Small intestine (tissue), 16 donors: ENCODE measurements at places on chromosomes 6 and 20. TPM values are rescaled to one million over a fixed set of nuclear protein-coding genes. Genes with fewer than 3 reads are reported as not detected.

GRCh38 chr20:4195499-4195898 lies 180.1 kb upstream of the RNF24 start:
- H3K4me3 ChIP-seq = no peak overlapping the region
- peak; percentile 34 for DNase-seq
- H3K36me3 ChIP-seq = no peaks in the 10 kb centered on the region
- H3K27ac ChIP-seq = no peak overlapping the region
- H3K4me1 ChIP-seq = no peaks in the 10 kb centered on the region

DNA sequence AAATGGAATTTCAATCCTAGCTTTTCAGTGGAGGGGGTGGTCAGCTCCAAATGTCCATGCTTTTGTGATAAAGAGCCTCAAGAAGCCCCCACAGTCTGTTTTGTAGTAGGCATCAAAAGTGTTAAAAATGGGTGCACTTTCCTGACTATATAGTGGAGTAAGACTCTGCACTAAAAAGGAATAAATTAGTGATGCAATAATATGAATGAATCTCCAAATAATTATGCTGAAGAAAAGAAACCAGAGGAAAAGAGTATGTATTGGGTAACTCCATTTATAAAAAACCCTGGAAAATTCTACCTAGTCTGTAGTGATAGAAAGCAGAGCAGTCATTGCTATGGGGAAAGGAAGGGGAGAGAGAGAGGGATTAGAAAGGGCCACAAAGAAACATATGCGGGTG lies 310.4 kb upstream of the SUPT3H start:
- H3K27ac ChIP-seq = no peak overlapping the region
- H3K4me1 ChIP-seq = no peaks in the 10 kb centered on the region
- no peaks in the 10 kb centered on the region for H3K36me3 ChIP-seq
- no peaks in the 10 kb centered on the region for H3K27me3 ChIP-seq

DNA sequence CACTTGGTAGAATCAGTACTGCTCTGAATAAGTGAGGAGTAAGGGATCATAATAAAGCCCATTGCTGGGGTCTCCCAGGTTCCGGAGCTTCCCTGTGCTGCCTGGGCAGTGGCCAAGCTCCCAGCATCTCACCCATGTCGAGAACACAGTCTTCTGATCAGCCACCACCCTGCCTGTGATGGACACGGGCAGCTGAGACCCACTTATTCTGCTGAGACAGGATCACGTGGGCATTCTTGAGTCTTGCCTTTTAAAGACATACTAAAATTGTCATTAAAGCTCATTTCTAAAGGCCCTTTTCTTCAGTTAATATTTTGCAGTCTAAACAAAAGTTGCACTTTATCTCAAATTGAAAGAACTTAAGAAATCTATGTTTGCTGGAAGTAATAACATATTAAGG lies 42.7 kb upstream of the SLC22A2 start:
- DNase-seq = no peak
- H3K4me3 ChIP-seq = no peak overlapping the region
- peaks cover 16% of the 10 kb centered on the region for H3K4me1 ChIP-seq
- H3K27me3 ChIP-seq = no peaks in the 10 kb centered on the region
- no peak overlapping the region for H3K27ac ChIP-seq

GRCh38 chr6:37017606-37018197 lies 12.2 kb downstream of the FGD2 start:
- peaks cover 6% of the 10 kb centered on the region for H3K36me3 ChIP-seq
- peaks cover 2% of the 10 kb centered on the region for H3K27me3 ChIP-seq
- DNase-seq = no peak
- H3K4me1 ChIP-seq = no peaks in the 10 kb centered on the region
- H3K27ac ChIP-seq = no peak overlapping the region

GRCh38 chr6:161137839-161138542 lies 135.9 kb downstream of the AGPAT4 start:
- no peak overlapping the region for H3K27ac ChIP-seq
- H3K4me3 ChIP-seq = no peak overlapping the region
- no peaks in the 10 kb centered on the region for H3K4me1 ChIP-seq
- peaks cover 34% of the 10 kb centered on the region for H3K36me3 ChIP-seq
- no peak for DNase-seq
- H3K27me3 ChIP-seq = no peaks in the 10 kb centered on the region

DNA sequence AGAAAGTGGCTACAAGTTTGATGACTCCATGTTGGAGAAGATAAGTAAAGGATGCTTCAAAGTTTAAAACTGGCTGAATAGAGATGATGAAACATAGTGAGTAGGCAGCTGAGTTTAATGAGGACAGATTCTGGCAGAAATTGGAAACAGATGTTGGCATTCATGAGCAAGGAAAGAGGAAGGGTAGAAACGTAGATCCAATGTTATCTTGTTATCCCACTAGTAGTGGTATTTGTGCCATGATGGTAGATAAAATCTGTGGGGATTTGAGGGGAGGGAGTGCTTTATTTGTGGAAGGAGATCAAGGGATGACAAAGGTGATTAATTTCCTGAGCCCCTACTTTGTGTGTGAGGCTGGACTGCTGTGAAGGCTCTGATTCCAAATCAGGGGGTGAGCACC lies 69.5 kb downstream of the MRAP2 start:
- no peak overlapping the region for H3K27ac ChIP-seq
- DNase-seq = no peak
- no peaks in the 10 kb centered on the region for H3K36me3 ChIP-seq
- H3K4me3 ChIP-seq = no peak overlapping the region
- H3K4me1 ChIP-seq = no peaks in the 10 kb centered on the region

- no peak overlapping the region for H3K4me3 ChIP-seq
- H3K27me3 ChIP-seq = no peaks in the 10 kb centered on the region
- DNase-seq = no peak
- H3K27ac ChIP-seq = no peak overlapping the region
- H3K4me1 ChIP-seq = no peaks in the 10 kb centered on the region
These were observed 101.5 kb downstream of the LAMP5 start for GRCh38 chr20:9615766-9616454.

DNA sequence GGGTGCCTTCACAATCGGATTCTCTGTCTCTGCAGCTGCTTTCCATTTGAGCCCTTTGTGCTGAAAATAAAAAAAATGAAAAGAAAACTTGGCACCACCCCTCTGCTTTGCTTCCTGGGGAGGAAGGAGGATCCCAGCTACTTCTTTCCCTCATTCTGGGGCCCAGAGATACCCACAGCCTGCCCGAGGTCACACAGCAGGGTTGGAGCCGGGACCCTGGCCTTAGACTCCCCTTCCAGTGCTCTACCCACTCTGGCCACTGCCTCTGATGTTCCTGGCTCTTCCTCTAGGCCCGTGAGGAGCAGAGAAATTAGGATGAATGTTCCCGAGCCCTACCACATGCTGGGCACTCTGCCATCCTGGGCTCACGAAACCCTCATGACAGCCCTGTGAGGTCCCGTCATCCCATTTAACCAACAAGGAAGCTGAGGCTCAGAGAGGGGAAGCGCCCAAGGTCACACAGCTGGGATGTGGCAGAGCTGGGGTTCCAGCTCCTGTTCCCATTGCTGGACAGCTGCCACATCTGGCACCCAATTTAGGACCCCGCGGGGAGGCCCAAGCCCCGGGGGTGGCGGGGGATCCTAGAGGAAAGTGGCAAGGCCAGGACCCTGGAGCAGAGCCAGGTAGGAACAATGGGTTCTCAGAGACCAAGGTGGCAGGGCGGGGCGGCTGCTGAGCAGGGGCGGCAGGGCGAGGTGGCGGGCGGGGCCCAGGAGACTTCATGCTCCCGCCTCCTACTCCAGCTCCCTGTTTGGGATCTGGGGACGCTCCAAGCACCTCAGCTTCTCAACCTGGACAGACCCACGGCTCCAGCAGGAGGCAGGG lies 76.6 kb downstream of the CEBPB start:
- no peaks in the 10 kb centered on the region for H3K27me3 ChIP-seq
- H3K4me1 ChIP-seq = no peaks in the 10 kb centered on the region
- peak overlapping the region; percentile 93 for H3K27ac ChIP-seq
- no peaks in the 10 kb centered on the region for H3K36me3 ChIP-seq
- H3K4me3 ChIP-seq = no peak overlapping the region

- H3K27ac ChIP-seq = no peak overlapping the region
- DNase-seq = no peak
- H3K4me3 ChIP-seq = no peak overlapping the region
- no peaks in the 10 kb centered on the region for H3K27me3 ChIP-seq
- no peaks in the 10 kb centered on the region for H3K36me3 ChIP-seq
These were observed 702.1 kb downstream of the FRK start for GRCh38 chr6:115358616-115359015.

DNA sequence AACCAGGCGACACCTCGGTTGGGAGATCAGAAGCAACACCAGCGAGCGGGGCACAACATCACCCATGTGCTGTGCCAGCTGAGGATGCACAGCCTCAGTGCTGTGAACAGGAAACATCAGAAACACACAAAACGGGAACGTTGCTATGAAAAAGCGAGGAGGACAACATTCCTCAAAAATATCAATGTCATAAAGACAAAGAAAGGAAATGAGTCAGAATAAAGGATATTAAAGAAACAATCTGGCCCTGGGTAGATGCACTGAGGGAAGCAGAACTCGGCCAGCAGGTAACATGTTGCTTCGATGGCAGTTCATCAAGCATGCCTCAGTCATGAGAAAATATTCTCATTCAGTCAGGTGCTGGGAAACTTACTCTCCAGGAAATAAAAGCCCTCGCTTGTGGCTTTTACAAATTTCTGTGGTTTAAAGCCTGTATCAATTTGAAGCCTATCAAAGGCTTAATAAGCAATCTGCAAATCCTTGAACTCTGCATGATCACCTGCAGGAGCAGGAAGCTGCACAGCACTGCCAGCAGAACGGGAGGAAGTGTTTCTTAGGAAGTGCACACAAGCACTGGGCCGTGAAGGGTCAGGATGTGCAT lies 77.5 kb downstream of the GINS1 start:
- no peaks in the 10 kb centered on the region for H3K4me1 ChIP-seq
- no peak for DNase-seq
- no peaks in the 10 kb centered on the region for H3K27me3 ChIP-seq
- no peak overlapping the region for H3K27ac ChIP-seq

GRCh38 chr20:57613481-57613921 lies 6.7 kb downstream of the ZBP1 start:
- no peak for DNase-seq
- peaks cover 4% of the 10 kb centered on the region for H3K4me1 ChIP-seq
- H3K4me3 ChIP-seq = no peak overlapping the region

- no peaks in the 10 kb centered on the region for H3K4me1 ChIP-seq
- H3K4me3 ChIP-seq = no peak overlapping the region
- no peak overlapping the region for H3K27ac ChIP-seq
- no peaks in the 10 kb centered on the region for H3K36me3 ChIP-seq
- DNase-seq = no peak
- H3K27me3 ChIP-seq = no peaks in the 10 kb centered on the region
These were observed 172.9 kb upstream of the FBXL4 start for GRCh38 chr6:99120641-99121040.

- H3K36me3 ChIP-seq = no peaks in the 10 kb centered on the region
- H3K27ac ChIP-seq = peak overlapping the region; percentile 19
These were observed 49.8 kb downstream of the CPXM1 start for GRCh38 chr20:2750491-2751251.

- H3K4me1 ChIP-seq = no peaks in the 10 kb centered on the region
- no peaks in the 10 kb centered on the region for H3K27me3 ChIP-seq
- no peak overlapping the region for H3K27ac ChIP-seq
- H3K4me3 ChIP-seq = no peak overlapping the region
These were observed 28.2 kb downstream of the TBC1D32 start for GRCh38 chr6:121305957-121306607.

DNA sequence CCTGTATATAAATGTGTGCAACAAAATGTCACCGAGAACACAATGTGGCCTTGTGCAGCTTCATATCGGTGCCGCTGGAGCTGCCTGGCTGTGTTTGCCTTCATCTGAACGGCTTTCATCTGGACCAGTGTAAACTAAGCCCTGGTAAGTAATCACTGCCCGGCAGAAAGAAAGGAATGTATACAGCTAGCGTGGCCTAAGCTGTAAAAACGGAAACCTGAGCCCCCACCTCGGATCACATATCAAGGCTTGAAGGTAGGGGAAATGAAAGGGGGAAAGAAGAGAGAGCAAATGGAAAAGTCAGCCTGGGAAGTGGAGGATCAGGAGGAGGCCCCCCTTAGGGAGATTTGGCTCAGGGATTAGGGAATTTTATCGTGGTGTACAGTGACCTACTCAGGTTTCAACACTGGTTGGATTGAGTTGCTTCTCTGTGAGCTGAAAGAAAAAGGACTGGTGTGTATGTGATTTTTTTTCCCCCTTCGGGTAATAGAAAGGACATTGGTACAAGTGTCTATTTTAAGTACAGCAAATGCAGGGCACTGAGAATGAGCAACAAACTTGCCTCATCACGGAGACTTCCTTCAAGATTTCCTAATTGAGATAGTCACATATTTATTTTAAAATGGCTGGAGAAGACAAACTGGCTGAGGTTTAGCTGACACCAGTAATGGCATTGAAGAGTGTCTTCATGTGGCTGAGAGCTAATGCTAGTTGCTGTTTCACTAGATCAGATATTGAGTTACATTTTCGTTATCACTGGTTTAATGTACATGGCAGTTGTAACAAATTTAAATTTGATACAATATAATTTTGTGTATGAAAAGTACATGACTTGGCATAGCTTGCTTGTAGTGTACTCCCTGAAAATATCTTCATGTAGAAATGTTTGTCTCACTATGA lies 3.5 kb downstream of the SOBP start:
- H3K27me3 ChIP-seq = peaks cover 42% of the 10 kb centered on the region
- no peaks in the 10 kb centered on the region for H3K4me1 ChIP-seq
- no peak overlapping the region for H3K4me3 ChIP-seq
- no peak overlapping the region for H3K27ac ChIP-seq

- H3K4me1 ChIP-seq = no peaks in the 10 kb centered on the region
- H3K36me3 ChIP-seq = no peaks in the 10 kb centered on the region
- H3K27ac ChIP-seq = no peak overlapping the region
- no peak for DNase-seq
- no peaks in the 10 kb centered on the region for H3K27me3 ChIP-seq
These were observed 125.8 kb upstream of the BCLAF1 start for GRCh38 chr6:136415351-136416007.

- no peaks in the 10 kb centered on the region for H3K36me3 ChIP-seq
- no peak overlapping the region for H3K4me3 ChIP-seq
- H3K4me1 ChIP-seq = no peaks in the 10 kb centered on the region
- DNase-seq = peak; percentile 62
- H3K27ac ChIP-seq = no peak overlapping the region
These were observed 38.0 kb downstream of the CD164 start for GRCh38 chr6:109344226-109344625.

Gene SESN1
- polyA plus RNA-seq = 15.7 TPM

Gene CTCFL
- polyA plus RNA-seq = 0.03 TPM

Gene DLK2
- not detected for polyA plus RNA-seq

Gene CNR1
- 5.6 TPM for polyA plus RNA-seq

Gene TMEM217
- polyA plus RNA-seq = 0.89 TPM

Gene NCOA5
- 13.2 TPM for polyA plus RNA-seq
